DMS 273 treated with DMSO at 0.1 percent for 48 hours (cell line): ENCODE measurements at places on chromosomes 1 and 21.

DNA sequence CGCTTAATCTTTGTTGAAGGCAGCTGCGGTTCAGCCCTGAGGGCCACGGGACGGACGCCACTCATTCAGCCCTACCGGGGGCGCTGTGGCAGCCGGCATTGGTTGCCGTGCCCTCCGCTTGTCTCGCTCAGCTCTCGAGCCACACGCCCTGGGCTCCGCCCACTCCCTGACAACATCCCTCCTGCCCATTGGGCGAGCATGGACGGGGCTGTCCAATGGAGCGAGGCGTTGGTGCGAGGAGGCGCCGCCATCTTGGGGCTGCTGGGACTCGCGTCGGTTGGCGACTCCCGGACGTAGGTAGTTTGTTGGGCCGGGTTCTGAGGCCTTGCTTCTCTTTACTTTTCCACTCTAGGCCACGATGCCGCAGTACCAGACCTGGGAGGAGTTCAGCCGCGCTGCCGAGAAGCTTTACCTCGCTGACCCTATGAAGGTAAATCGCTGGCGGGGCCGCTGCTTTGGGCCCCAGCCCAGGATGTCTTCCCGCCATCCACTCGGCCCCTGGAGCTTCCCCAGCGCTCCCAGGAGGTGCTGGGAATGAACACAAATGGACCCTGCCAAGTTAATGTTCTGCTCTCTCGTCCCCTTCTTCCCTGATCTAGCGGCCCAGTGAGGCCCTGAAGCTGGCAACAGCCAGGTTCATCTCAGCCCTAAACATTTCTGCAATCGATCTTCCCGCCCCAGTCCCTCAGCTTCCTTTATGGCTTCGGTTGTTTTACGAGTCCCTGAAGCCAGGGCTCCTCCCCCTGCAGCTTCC is at the start of gene SRP9:
Gene SRP9, plus strand, starts transcription at position 244 of the 754 bp plus-strand sequence. Its CDS starts 115 bp downstream, at position 359.
- DNase-seq = peak; percentile 95

- DNase-seq = no peak
Observed at GRCh38 chr1:151193856-151194255, 3.9 kb upstream of the VPS72 start.

- no peak for DNase-seq
Observed at GRCh38 chr21:15964236-15964855, 234.6 kb downstream of the USP25 start.

DNA sequence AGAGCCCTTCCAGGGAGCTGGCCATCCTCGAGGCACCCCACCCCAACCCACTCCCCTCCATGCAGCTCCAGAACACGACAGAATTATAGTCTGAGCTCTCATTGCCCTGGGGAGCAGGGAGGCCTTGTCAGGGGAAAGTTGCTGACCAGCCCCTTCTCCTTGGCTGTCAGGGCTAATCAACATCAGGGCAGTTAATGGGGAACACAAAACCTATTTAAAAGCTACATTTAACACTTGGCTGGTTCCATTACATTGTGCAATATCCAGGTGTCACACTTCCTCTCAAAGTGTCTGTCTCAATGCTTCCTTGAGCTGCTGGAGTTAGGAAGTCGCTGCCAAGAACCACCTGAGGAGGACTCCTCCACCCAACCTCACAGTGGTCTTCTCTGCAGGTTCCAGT is 111.8 kb upstream of the GRIK3 start:
- no peak for DNase-seq

DNA sequence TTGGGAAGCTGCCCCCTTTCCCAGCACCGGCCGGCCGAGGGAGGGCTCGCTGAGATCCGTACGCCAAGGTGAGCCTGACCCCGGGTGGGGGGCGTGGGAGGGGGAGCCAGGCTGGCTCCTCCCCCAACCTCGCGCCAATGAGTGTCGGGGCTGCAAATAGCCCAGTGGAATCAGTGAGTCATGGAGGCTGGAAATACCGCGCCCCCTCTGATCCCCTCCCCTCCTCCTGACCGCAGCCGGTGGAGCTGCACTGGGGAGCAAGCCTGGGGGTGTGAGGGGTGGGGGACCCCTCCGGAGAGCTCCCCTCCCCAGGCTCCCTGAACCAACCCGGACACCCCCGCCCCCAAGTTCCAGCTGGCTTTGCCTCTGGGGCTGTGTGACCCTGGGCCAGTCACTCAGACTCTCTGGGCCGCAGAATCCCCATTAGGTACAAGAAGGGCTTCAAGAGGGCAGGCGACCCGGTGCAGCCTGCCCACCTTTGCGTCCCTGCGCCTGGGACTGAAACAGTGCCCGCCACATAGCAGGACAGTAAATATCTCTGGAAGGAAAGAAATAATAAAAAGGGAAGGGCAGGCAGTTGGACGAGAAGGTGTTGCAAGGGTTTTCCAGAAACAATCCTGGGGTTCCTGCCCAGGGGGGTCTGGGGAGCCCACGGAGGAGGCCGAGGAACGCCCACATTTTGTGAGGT is 4.5 kb downstream of the HSPB7 start:
- no peak for DNase-seq

DNA sequence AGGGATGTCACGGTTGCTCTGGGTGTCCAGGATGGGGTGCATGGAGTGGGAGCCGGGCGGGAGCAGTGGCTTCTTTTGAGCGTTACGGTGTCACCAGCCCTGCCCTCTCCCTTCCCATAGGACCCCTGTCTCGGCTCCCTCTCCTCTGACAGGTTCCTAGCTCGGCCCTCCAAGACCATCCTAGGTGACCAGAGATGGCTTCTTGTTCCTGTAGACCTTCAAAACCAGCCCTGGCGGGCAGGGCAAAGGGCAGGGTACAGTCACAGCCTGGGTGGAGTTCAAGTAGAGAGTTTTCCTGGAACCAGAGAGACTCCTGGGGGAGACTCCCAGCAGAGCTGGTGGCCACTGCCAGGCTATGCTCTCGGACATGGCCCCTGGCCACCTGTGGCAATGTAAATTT is 345.6 kb upstream of the AJAP1 start:
- DNase-seq = no peak

DNA sequence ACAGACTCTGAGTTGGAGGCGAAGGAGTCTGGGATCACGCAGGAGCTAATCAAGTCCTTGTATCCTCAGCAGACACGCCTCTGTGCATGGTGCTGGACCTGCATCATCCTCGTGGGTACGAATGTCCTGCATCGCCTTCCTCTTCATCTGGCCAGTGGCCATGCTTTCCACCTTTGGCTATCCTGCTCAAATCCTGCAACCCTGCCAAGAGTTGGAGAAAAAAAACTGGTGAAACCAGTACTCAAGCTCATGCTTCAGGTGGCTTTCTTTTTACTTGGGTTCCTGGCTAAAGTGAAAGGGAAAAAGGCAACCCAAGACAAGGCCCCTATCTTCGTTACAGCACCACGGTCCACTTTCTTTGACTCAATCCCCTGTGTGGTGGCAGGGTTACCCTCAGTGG is 8.9 kb downstream of the SETSIP start:
- DNase-seq = no peak

- DNase-seq = no peak
Observed at GRCh38 chr1:164930241-164930640, 371.3 kb downstream of the PBX1 start.
